Activated gamma-delta T cell treated with Interleukin-2 at 50 U/mL for 16 hours (primary cell): ENCODE measurements at places on chromosomes 5 and 9.

- DNase-seq, result peak; percentile 34
Measured at GRCh38 chr5:154647114-154647760, 107.9 kb upstream of the LARP1 start.

- no peak for DNase-seq
Measured at GRCh38 chr9:16023446-16023845, 470.6 kb downstream of the CCDC171 start.

GRCh38 chr5:138932171-138932810 is 57.2 kb upstream of the LRRTM2 start:
- DNase-seq, result no peak

- no peak for DNase-seq
Measured at GRCh38 chr9:131982671-131983239, 96.9 kb downstream of the MED27 start.

GRCh38 chr9:93192721-93193387 is 8.9 kb downstream of the WNK2 start:
- DNase-seq, result no peak

DNA sequence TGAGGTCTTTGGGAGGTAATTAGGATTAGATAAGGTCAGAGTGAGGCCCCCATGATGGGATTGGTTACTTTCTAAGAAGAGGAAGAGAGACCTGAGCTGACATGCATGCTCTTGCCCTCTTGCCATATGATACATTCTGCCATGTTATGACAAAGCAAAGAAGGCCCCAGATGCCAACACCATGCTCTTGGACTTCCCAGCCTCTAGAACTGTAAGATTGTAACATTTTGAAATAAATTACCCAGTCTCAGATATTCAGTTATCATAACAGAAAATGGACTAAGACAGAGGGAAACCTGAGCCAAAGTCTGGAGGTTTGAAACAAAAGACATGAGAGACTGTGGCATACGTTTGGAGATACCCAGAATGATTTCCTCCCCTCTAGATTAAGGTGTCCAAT is 318.6 kb downstream of the ARHGEF28 start:
- DNase-seq, result no peak

DNA sequence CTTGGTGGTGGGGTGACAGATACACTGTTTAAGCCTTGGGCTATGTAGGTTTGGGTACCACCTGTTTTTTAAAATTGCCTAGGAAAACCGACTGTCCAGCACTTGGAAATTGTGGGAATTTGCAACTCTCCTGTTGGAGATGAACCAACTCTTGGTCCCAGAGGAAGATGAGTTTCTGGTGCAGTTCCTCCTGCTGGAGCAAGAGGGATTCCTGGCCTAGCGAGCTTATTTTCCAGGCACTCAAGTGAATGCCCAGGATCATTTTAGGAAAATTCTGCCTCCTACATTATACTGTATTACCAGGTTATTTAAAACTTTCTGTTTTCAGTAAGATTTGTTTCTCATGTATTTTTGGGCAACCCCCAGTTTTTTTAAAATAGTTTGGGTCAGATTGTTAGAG is 33.7 kb downstream of the AP3S1 start:
- no peak for DNase-seq

DNA sequence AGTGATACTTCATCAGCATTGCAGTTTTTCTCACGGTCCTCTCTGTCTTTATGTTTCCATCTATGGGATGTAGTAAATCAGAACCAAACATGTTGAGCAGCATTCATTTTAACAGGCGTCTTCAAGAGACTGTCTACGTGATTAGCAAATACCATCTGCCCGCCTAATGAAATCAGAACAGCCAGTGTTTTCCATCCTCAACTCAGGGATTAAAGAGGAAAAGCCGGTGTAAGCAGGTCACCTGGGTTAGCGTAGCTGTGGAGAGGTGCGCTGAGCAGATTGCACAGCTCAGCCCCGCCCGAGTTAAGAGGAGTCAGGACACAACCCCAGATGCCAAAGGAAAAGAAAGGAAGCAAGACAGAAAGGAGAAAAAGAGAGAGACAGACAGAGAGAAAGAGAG is 54.3 kb upstream of the ANKRD33B start:
- DNase-seq, result no peak

DNA sequence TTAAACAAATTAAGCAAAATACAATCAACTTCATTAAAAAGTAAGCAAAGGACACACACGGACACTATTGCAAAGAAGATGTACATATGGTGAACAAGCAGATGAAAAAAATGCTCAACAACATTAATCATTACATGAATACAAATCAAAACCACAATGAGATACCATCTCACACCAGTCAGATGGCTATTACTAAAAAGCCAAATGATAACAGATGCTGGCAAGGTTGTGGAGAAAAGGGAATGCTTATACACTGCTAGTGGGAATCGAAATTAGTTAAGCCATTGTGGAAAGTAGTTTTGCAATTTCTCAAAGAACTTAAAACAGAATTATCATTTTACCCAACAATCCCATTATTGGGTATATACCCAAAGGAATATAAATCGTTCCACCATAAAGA is 636.2 kb upstream of the ST8SIA4 start:
- no peak for DNase-seq

DNA sequence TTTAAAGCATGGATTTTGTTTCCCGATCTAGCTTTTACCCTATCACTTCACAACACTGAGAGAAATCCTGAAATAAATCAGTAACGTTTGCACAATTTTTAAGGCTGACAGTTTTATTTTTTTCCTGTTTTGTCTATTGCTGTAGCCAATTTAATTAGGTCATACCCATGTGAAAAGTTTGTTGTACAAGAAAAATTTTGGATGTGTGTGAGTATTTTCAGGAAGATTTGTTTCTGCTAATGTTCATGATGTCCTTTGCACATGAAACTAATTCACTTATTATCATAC is 237.8 kb downstream of the ARRDC3 start:
- DNase-seq, result no peak

GRCh38 chr5:135508496-135509005 is 27.2 kb downstream of the NEUROG1 start:
- no peak for DNase-seq

DNA sequence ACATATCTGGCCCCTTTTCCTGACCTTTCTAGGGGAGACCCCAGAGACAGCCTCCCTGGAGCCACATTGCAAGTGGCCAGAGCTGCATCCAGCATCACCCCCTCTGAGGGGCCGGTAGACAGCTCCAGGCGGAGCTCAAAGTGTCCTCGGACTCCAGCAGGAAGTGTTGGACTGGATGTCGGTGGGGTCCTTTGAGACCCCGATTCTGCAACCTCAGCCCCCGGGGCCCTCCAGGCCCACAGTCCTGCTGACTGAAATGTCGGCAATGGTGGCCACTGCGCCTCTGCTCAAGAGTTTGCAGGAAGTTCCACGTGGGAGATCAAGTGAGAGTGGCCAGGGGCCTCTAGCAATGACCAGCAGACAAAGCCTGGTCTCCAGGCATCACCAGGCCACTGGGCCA is 115.9 kb upstream of the FOXD4L5 start:
- no peak for DNase-seq

GRCh38 chr9:108897324-108898096 is 35.4 kb downstream of the ACTL7A start:
- DNase-seq, result no peak

DNA sequence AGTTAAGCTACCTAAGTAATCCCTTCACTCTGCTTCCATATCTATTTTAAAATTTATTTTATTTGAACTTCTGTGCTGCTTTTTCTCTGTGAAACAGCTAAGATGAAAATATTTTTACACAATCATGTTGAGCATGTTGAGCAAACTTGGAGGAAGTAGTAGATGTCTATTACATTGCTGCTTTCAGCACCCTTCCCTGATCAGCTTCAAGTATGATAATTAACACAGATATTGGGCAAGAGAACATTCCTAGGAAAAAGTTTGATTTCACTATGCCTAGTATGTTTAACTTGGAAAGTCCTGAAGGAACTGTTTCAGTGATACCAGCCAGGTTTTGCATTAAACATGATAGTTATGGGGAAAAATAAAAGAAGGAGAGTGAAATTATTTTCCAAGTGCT is 283.6 kb downstream of the ELAVL2 start:
- DNase-seq, result no peak

DNA sequence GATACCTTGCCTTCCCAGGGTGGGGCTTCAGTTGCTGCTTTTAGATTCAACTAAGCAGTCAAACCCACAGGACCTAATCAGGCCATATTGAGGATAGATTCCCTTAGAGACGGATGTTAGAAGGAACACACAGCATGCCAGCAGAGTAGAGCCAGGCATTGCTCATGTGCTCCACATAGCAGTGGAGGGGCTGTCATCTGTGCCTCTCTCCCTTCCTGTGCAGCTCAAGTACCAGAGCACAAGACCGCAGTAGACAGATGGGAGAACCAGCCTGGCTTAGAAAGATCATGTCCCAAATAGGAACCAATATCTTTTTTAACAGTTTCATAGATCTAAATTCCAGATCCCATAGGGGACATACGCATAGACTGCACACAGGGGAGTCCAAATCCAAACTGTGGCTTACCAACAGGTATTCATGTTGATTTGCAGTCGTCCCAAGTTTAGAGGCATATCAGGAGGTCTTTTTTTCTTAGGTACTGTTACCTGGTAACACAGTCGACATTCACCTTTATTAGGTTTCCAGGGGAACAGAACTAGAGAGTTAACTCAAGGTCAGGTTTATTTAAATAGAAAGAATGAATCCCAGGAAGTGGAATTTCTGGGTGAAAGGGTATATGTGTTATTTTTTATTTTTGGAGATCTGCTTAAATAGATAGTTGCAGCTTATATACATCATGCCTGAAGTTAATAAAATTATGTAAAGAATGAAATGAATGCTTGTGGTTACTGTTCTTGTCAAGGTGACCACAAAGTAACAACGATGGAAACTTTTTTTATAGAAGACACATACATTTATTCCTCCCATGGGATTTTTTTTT is 43.5 kb upstream of the PCAT7 start:
- no peak for DNase-seq

DNA sequence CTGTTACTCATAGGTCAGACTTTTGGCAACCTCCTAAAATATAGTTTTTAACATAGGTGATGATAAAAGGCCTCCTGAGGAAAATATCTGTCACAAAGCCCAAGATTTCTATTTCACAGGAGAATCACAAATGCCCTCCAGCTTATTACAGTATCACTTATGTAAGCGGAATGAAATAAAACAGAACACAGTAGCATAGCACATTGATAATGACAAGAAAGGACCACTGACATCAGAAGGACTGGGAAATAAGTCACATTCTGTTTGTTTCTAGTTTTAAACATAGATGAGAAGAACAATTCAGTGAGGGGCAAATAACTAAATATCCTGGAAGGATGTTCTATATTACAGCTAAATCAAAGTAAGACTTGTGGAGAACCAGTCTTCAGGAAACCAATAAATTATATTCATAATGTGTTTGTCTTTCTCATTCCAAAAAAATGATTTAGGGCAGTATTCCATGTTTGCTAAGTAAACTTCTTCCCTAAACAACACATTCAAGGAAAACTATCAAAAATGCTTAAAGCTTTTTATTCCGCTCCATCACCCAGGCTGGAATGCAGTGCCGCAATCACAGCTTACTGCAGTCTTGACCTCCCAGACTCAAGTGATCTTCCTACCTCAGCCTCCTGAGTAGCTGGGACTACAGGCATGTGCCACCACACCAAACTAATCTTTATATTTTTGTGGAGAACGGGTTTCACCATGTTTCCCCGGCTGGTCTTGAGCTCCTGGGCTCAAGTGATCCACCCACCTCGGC is 20.8 kb upstream of the CTNNAL1 start:
- no peak for DNase-seq

GRCh38 chr9:129436751-129437625 is 183.9 kb downstream of the C9orf50 start:
- DNase-seq, result peak; percentile 35

- DNase-seq, result no peak
Measured at GRCh38 chr9:108479989-108480652, 375.7 kb downstream of the ACTL7B start.

DNA sequence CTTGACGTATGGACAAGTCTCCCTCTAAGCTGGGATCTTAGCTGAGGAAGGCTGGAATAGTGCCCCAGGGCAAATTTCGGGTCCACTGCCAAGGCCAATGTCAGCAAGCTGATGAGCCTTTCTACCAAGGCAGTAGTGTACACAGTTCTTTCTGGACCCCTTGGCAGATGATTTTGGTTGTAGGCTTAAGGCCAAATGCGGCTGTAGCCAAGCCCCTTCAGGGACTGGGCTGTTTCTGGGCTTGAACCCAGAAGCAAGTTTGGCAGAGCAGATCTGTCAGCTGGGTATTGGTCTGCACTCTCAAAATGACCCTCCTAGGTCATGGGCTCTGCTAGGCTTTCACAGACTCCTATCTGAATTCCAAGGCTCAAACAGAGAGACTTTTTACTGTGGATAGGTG is 121.6 kb downstream of the ADAMTSL1 start:
- DNase-seq, result no peak

DNA sequence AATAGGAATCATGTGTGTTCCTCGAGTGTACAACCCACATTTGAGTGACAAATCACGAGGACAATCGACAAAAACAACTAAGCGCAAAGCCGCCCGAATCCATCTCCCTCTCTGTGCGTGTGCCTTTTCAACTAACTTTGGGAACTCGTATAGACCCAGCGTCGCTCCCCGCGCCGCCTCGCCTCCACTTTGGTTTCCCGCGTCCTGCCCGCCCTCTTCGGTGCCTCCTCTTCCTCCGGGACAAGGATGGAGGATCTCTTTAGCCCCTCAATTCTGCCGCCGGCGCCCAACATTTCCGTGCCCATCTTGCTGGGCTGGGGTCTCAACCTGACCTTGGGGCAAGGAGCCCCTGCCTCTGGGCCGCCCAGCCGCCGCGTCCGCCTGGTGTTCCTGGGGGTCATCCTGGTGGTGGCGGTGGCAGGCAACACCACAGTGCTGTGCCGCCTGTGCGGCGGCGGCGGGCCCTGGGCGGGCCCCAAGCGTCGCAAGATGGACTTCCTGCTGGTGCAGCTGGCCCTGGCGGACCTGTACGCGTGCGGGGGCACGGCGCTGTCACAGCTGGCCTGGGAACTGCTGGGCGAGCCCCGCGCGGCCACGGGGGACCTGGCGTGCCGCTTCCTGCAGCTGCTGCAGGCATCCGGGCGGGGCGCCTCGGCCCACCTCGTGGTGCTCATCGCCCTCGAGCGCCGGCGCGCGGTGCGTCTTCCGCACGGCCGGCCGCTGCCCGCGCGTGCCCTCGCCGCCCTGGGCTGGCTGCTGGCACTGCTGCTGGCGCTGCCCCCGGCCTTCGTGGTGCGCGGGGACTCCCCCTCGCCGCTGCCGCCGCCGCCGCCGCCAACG is at the start of gene GPR150:
TSS of gene GPR150 (plus strand) at position 58 of the 840 bp plus-strand sequence. CDS start at position 247, 189 bp downstream.
- peak; percentile 56 for DNase-seq

GRCh38 chr9:93580654-93581380 is 4.4 kb downstream of the PHF2 start:
- DNase-seq, result no peak

DNA sequence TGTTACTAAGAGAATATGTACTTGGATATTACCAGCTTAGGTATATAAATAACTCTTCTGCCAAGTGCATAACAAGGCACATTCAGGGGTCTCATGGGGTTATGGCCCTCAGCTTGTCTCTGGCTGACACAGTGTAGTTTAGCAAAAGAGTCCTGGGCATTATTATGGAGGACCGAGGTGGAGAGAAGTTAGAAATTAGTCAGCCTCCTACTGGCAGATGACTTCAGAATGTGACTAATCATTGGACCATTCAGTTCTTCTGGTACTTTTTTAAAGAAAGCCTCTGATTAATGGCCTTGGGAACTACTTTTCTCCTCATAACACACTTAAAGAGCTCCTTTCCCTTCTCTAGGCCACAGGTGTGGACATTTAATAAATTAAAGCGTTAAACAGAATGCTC is 178.9 kb downstream of the SH3GL2 start:
- no peak for DNase-seq

GRCh38 chr5:10592601-10593000 is 28.7 kb downstream of the ANKRD33B start:
- no peak for DNase-seq
